ENCODE measurements at places on chromosomes 1 and 21. TPM values are rescaled to one million over a fixed set of nuclear protein-coding genes. Genes with fewer than 3 reads are reported as not detected.

GRCh38 chr1:214419650-214420049, 131.8 kb downstream of the PTPN14 start:
- H3K27ac ChIP-seq: no peak overlapping the region
- no peak for DNase-seq
- H3K36me3 ChIP-seq: no peaks in the 10 kb centered on the region
- H3K4me1 ChIP-seq: no peaks in the 10 kb centered on the region
- no peaks in the 10 kb centered on the region for H3K27me3 ChIP-seq
- H3K4me3 ChIP-seq: no peak overlapping the region

DNA sequence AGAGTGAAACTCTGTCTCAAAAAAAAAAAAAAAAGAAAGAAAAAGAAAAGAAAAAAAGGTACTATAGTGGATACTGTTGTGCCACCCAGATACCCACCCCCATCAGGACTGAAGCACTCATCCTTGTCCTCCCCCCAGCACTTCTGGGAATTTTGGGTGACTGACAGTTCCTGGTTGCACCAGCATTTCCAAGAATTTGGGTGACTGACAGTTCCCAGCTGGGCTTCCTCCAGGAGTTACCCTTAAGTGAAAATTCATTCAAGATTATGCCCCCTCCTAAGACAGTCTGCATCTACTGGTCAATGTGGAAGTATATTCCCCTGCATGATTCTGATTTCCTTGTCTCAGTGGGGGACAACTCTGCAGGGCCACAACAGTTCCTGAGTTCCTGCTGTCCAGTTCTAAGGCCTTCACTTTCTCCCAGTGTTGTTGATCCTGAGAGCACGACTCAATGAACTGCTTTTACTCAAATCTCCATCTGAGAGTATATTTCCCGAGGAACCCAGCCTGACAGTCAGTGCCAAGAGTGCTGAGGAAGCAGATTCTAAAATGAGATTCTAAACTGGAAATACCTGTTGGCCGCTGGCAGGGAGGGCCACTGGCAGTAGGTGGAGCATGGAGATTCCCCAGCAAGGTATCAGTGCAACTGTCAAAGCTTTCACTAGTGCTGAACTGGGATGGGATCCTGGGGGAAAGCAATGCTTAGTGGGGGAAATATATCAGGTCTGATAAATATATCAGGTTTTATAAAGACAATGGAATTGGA, 18.5 kb downstream of the RIIAD1 start:
- H3K36me3 ChIP-seq: no peaks in the 10 kb centered on the region
- DNase-seq: no peak
- no peak overlapping the region for H3K4me3 ChIP-seq
- no peaks in the 10 kb centered on the region for H3K27me3 ChIP-seq

DNA sequence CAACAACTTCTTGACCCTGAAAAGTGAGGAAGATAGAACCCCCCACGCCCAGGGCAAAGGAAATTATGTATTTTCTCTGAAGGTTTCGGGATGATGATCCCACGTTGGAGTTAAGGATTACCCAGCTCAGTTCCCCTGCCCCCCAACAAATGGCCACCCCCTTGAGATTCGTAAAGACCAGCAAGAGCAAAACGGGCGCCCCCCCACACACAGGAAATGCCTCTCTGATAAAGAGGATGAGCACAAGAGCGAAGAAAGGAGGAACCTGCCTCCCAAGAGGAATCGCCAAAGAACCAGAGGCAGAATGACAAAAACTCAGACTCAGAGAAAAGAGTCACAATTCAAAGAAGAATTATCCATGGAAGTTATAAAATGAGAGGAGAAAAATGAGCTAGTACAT, 576.9 kb downstream of the MATN1 start:
- no peak overlapping the region for H3K27ac ChIP-seq
- no peaks in the 10 kb centered on the region for H3K4me1 ChIP-seq
- DNase-seq: no peak
- no peaks in the 10 kb centered on the region for H3K36me3 ChIP-seq
- H3K4me3 ChIP-seq: no peak overlapping the region
- H3K27me3 ChIP-seq: no peaks in the 10 kb centered on the region

DNA sequence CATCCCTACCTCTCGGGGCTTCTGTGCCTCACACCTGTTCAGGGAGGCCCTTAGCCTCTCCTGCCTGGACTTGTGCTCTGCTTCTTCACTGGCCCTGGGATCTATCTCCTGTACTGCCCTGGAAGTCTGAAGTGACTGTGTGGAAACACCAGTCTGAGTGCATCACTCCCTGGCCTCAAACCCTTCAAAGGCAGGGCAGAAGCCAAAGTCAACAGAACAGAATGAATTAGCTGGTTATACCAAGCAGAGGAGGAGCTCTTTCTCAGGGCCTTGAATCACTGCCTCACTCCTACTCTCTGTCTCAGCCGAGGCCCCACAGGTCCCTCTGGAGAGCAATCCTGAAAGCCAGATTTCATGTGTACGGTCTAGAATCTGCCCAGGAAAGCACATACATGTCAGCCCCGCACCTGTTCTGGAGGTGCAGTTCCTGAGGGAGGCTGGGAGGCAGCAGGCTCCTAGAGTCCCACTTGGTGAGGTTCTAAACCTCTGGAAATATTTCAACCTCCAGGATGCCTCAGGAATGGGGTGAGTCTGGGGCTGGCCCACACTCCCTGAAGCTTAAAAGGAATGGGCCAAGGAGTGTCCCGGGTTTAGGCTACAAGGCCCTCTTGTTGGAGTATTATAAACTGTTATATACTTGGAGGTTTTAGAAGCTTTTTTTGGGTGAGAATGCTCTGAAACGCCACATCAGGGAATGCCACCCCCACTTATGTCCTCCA, 98.3 kb downstream of the ABCA4 start:
- no peak for DNase-seq
- H3K36me3 ChIP-seq: no peaks in the 10 kb centered on the region
- H3K4me3 ChIP-seq: no peak overlapping the region

GRCh38 chr1:37133276-37134145, 99.2 kb upstream of the GRIK3 start:
- H3K27me3 ChIP-seq: no peaks in the 10 kb centered on the region
- no peaks in the 10 kb centered on the region for H3K4me1 ChIP-seq
- DNase-seq: no peak
- no peaks in the 10 kb centered on the region for H3K36me3 ChIP-seq
- H3K4me3 ChIP-seq: no peak overlapping the region

DNA sequence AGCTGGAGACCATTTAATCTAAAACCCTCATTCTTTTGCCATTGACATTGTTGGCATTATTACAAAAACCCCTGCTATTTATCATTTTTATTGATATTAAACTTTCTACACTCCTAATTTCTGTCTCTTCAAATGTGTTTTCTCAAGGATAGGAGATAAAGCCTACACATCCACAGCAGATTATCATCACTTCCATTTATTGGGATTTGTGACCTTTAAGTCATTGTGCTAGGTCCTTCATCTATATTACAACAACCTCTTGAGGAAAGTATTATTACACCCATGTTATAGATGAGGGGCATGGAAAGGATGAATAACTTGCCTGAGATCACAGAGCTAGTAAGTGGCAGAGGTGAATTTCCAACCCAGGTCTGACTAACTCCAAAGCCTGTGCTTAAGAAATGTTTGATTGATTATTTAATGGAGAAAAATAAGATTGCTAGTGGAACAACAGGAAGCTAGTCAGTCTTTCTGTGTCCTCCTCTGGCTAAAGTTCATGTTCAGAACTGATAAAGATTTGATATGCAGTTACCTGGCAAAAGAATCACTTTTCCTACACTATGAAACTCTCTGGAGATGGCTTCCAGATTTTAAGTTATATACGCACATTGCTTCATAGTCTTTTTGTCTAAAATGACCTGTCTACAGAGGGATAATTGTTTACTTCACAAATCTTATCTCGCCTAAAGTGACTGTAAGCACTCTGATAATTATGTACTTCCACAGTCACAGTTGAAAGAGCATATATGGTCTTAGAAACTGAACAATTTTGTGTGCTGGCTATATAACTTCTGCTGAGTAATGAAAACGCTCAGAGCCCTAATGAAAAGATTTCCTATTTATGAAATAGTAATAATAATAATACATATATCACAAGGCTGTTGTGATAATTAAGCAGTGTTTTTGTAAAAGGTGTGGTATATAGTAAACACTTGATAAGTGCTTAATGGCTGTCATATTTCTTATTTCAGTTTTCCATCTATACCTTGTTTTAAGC, 15.0 kb downstream of the FMO5 start:
- H3K4me1 ChIP-seq: peaks cover 40% of the 10 kb centered on the region
- no peak overlapping the region for H3K27ac ChIP-seq
- no peak overlapping the region for H3K4me3 ChIP-seq
- no peak for DNase-seq

DNA sequence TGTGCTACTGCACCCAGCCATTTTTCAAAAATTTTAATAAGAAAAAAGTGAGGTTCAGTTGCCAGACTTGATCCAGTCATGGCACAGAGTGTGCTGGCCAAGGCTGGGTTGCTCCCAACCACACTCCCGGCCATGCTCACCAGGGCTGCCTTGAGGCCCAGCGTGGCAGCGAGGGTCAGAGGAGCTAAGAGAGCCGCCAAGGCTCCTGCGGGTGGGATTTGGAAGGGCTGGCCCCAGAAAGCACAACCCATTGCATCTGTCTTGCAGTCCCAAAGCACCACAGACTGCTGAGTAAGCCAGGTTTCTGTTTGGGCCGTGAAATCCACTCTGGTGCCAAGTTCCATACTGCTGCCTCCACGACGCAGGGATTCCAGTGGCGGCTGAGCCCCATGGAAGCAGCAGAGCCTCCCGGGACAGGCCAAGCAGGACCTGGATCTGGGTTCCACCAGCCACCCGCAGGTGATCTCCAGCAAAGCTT, 22.6 kb downstream of the ZBTB17 start:
- no peak overlapping the region for H3K4me3 ChIP-seq
- no peak overlapping the region for H3K27ac ChIP-seq
- no peaks in the 10 kb centered on the region for H3K27me3 ChIP-seq
- no peak for DNase-seq
- no peaks in the 10 kb centered on the region for H3K36me3 ChIP-seq
- H3K4me1 ChIP-seq: no peaks in the 10 kb centered on the region

GRCh38 chr1:200381256-200381984, 28.4 kb downstream of the ZNF281 start:
- H3K36me3 ChIP-seq: no peaks in the 10 kb centered on the region
- DNase-seq: no peak
- no peaks in the 10 kb centered on the region for H3K27me3 ChIP-seq
- H3K27ac ChIP-seq: no peak overlapping the region
- peaks cover 10% of the 10 kb centered on the region for H3K4me1 ChIP-seq

DNA sequence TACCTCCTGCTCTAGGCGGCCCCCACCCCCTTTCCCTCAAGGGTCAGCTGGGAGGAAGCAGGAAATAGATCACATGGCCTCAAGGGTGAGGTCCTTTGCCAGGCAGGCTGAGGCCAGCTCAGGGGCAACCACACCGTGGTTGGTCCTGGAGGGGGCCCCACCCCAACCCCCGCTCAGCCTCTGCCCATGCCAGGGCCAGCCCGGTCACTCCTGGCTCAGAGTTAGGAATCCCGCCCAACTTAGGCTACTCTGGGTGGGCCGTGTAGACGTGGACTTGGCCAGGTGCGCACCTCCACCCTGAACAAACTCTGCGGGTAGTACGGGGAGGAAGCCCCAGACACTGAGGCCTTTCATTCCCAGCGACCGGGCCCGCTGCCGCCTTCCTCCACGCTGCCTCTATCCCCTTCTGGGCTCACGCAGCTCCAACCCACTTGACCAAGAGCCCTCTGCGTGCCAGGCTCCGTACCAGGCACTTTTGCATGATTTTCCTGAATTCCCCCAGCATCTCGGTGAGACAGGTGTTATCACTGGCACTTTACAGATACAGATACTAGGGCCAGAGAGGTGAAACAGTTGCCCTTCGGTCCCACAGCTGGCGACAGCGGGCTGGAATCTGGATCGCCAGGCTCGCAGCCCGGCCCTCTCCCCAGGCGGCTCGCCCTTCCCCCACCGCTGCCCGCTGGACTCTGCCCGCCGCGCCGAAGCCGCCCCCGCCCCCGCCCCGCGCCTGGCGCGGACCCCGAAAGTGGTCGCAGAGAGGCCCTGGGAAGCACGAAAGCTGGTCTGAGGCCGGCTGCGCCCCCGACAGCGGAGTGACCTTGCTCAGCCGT, 769 bp downstream of the GALE start:
- DNase-seq: peak; percentile 90
- H3K4me1 ChIP-seq: no peaks in the 10 kb centered on the region
- H3K36me3 ChIP-seq: peaks cover 3% of the 10 kb centered on the region

DNA sequence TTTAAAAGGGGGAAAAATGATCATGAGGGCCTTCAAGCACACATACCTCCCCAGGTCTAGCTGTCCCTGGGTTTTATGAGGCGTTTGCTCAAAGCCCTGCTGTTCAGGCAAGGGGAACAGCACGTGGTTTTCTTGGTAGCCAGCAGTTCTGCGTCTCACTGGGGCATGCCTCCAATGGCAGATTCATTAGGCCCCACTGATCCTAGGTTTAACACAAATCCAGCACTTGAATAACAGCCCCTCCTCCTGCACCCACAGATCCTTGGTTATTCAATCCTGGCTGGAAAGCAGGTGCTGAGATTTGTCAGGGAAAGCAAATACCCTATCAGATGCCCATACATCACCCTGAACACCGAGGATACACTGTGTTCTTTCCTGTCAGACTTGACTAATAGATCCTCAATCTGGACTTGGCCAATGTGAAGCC, 106.4 kb downstream of the ZC3H11B start:
- no peak for DNase-seq
- H3K27ac ChIP-seq: no peak overlapping the region
- H3K4me1 ChIP-seq: no peaks in the 10 kb centered on the region
- no peaks in the 10 kb centered on the region for H3K36me3 ChIP-seq
- no peak overlapping the region for H3K4me3 ChIP-seq
- no peaks in the 10 kb centered on the region for H3K27me3 ChIP-seq

- H3K36me3 ChIP-seq: no peaks in the 10 kb centered on the region
- H3K4me1 ChIP-seq: no peaks in the 10 kb centered on the region
- no peak for DNase-seq
- no peak overlapping the region for H3K27ac ChIP-seq
- H3K4me3 ChIP-seq: no peak overlapping the region
- H3K27me3 ChIP-seq: no peaks in the 10 kb centered on the region
Observed at GRCh38 chr1:247530785-247531184, 5.5 kb downstream of the OR2C3 start.

Gene KCNC4
- total RNA-seq: 0.37 TPM

Gene IKBKE
- total RNA-seq: 2.7 TPM

Gene CALML6
- total RNA-seq: not detected

Gene MAP3K21
- total RNA-seq: 3.9 TPM

Gene OVAAL
- total RNA-seq: not detected

Gene FMO1
- 0.28 TPM for total RNA-seq

All from right lobe of liver (tissue), 6 donors.